MM.1S (cell line): ENCODE measurements at places on chromosomes 3 and 15.

DNA sequence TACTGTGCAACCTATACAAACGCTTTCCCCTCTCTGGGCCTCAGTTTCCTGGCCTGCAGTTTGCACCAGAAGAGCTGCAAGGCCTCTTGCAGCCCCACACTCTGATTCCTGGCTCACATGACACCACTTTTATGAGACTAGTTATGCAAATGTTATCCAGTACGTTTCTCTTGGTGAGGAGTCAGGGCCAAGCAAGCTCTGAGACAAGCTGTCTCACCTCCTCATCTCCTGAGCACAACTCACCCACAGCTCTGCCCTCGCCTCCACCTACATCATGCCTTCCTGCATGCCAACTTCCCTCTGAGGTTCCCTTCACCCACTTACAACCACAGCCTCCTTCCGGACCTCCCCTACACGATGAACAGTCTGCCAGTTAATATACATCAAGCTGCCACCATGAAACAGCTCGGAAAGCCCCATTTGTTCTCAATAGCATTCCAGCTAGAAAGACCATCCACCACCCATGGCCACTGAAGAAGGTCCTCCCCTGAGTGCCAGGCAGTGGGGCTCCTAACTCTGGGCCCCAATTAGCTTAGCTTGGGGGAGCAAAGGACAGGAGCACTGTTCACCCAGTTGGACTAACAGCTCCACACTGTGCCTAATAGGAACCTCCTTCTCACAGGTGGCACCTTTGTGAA lies 25.0 kb downstream of the CRYGS start:
- no peak for DNase-seq

- DNase-seq: no peak
Observed at GRCh38 chr3:98726084-98726483, 37.1 kb upstream of the ST3GAL6 start.

DNA sequence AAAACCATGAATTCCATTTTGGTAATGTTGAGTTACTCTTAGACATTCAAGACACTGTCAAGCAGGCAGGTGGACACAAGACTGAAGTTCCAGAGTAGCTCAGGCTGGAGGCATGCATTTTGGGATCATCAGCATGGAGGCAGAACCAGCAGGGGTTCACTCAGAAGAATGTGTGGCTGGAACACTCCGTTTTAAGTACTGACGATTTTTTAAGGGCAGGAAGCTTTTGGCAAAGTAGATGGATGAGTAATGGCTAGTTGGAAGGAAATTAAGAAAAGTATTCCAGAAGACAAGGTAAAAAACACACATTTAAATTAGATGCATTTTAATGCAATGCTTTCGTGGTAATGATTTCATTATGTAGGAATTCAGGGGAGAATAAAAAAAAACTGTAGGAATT lies 420.4 kb downstream of the ROBO2 start:
- no peak for DNase-seq

DNA sequence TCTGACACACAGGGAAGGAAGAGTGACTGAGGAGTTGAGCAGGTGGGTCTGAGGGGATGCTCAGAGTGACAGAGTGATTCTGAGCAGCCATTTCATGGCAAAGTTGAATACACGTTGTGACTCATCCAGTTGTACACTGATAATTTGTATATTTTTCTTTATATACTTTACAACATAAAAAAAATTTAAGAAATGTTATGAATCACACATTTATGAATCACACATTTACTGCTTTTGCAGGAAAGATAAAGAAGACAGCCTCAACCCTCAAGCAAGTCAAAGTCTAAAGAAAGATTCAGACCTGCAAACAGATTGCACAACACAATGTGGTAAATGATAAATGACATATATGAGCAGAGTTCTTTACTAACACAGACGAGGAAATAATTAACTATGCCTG lies 21.0 kb upstream of the CHMP2B start:
- no peak for DNase-seq

GRCh38 chr3:188712248-188712924 lies 459.4 kb upstream of the TPRG1 start:
- no peak for DNase-seq

- DNase-seq: no peak
Observed at GRCh38 chr3:31765871-31766270, 215.2 kb downstream of the OSBPL10 start.

DNA sequence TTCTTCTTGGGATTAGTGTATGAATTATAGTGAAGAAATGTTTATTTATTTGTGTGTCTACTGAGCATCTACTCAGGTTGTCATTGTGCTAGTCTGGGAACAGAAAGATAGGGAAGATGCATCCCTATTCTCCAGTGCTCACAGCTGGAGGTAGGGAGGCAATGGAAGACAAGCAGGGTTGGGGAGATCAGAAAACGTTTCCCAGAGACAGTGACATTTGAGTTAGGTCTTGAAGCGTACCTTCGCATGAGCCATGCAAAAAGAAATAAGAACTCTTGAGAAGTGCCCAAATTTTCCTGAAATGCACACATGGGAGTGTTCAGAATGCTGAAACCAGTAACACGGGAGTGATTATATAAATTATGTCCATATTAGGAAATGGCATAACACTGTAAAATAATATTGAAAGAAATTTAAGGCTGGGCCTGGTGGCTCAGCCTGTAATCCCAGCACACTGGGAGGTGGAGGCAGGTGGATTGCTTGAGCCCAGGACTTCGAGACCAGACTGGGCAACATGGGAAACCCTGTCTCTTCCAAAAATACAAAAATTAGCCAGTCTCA lies 5.3 kb upstream of the CEMIP start:
- DNase-seq: no peak

DNA sequence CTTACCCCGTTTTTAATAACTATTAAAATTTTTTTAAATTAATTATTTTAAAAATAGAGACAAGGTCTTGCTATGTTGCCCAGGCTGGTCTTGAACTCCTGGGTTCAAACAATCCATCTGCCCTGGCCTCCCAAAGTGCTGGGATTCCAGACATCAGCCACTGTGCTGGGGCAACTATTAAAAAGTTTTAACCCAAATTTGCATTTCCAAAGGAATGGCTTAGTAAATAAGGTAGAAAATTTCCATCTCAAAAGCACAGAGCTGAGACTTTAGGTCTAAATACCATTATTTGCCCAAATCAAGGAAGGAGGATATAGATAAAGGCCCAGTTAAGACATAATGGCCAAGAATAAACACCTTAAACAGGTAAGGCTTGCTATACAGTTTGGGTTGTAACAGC lies 56.4 kb downstream of the MINDY4B start:
- DNase-seq: no peak

GRCh38 chr3:170529346-170529745 lies 56.5 kb downstream of the SLC7A14 start:
- DNase-seq: no peak

GRCh38 chr15:83514584-83514983 lies 67.4 kb downstream of the SH3GL3 start:
- no peak for DNase-seq

DNA sequence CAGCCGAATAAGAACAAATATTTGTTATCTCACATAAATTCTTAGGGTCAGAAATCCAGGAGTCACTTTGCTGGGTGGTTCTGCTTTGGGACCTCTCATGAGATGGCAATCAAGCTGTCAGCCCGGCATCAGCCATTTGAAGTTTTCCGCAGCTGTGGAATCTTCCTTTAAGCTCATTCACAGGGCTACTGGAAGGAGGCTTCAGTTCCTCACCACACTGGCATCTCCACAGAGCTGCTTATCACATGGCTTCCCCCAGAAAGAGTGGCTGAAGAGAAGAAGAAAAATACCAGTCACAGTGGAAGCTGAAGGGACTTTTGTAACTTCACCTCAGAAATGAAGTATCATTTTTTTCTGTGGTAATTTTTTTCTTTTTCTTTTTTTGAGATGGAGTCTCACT lies 267.7 kb downstream of the CHL1 start:
- no peak for DNase-seq

DNA sequence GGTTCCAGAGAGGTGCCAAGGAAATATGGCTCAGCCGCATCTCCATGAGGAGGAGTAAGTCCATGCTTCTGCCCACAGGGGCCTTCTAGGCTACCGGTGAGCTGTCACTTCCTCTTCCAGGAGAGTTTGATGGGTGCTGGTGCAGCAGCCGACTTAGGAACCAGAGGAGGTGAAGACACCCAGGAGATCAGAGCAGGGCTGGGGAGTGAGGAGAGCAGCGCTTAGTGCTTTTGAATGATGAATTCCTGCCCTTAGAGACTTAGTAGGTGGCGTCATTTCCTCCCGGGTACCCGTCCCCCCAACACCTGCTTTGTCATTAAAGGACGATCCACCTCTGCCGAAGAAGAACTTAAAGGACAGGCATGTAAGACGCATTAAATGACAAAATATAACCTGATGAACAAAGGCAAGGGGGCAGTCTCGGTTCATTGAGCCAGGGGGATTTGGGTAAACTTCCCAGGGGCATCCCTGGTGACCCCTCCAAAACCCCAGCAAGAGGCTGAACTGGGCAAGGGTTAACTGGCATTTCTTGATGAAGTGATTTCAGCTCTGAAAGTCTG lies 67.6 kb downstream of the HES1 start:
- DNase-seq: peak; percentile 75

GRCh38 chr15:44535092-44535491 lies 1.9 kb upstream of the EIF3J start:
- no peak for DNase-seq

DNA sequence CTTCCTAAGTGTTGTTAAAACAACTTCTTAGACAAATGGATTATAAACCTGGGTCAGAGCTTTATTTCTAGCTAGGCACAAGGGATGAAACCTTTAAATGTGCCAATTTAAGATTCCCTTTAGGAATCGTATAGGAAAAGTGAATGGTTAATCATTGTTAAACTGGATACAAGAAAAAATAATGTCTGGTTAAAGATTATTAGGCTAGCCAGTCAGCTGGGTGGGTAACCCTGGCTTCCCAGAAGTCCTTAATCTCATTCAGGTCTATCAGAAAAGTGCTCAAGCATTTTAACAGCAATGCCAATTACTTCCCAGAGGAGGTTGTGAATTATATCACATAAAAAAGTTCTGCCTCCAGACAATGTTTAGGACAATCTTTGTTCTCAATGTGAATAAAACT lies 37.6 kb downstream of the NANOGP8 start:
- DNase-seq: no peak

GRCh38 chr3:188232656-188233055 lies 78.7 kb downstream of the LPP start:
- DNase-seq: no peak

- DNase-seq: no peak
Observed at GRCh38 chr15:39184701-39185390, 396.0 kb upstream of the THBS1 start.

DNA sequence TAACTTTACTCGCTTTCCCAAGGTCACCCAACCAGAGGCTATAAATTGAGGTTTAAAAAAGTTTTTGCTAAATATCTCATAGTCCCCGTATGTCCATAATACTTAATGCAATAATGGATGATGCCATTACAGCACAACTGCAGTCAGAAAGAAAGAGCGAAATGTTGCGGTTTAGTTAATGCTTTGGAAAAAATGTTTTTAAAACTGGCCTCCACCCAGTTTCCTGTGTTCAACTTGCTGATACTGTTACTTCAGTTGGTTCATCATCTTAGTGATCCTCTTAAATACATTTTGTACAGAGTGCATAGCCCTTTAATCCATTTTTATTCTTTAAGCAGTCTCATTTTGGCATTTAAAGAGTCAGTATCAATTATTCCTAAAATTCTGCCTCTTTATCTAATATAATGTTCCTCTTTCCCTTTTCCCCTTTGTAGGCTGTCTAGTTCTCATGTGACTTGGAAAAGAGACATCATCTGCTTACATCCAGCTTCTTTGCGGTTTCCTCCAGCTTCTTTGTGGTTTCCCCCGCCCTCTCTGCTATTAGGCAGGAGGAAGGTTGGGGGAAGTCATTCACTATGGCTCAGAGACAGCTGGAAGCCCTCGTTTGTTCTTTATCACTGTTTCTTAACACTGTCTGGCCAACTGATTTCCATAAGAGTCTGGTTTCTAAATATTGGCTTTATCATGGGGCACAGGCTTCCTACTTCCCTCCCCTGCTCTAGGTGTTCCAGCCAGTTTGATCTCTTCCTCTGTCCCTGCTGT lies 154.3 kb downstream of the GOLIM4 start:
- DNase-seq: no peak

DNA sequence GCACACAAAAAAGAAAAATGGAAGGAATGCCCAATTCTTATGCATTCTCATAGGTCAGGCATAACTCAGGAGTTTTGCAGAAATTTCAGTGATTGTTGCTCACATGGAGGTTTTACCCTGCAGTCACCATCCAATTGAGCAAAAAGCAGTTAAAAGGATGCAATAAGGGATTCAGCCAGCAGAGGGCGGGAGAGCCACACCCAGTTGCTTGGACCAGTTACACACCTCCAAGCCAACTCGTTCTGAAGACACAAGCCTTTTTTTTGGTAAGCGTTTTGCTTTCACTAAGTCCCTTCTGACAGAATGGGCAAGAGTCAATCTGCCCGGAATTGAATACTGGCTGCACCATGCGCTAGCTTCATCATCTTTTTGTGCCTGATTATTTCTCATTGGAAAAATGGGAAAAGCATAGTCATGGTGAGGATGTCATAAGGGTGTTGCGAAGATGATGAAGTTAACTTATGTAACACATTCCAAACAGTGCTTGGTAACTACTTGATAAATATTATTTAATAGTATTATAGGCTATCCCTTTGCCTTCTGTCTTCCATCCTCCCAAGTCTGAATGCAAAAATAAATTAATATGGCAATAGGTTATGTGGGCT lies 154.4 kb upstream of the SGO1 start:
- DNase-seq: peak; percentile 73

- DNase-seq: no peak
Observed at GRCh38 chr3:171933441-171933840, 90.3 kb downstream of the TMEM212 start.

GRCh38 chr15:101275018-101275417 lies 2.3 kb downstream of the SELENOS start:
- DNase-seq: peak; percentile 83

- DNase-seq: no peak
Observed at GRCh38 chr3:11195721-11196332, 41.5 kb downstream of the HRH1 start.

- no peak for DNase-seq
Observed at GRCh38 chr3:70471464-70472342, 159.3 kb upstream of the MDFIC2 start.

DNA sequence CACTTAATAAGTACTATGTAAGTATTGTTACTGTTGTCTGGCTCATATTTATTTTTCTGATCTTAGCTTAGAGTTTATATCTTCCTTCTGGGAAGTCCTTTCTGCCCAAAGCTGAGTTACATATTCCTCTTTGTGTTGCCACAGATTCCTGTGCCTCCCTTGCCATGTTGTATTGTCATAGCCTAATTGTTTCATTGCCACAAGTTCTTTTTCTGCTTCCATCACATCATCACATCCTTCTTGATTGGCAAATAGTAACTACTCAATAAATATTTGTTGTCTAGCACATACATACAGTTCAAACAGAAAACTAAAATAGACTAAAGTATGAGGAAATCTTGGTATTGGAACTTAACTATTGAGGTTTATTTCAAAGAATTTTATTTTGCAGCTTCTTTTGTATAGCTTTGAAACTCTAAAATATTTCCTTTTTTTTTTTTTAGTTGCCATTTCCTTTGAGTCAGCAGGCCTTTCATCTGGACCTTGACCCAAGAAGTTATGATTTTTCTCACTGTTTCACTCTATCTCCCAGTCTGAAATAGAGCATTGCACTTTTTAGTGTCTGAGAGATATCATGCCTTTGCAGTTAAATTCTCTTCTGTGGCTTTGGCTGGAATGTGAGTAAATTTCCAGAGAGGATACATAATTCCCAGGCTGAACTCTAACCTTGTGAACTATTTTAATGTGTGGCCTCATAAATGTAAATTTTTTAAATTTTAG lies 98.2 kb downstream of the ZNF609 start:
- DNase-seq: no peak

- no peak for DNase-seq
Observed at GRCh38 chr3:124793054-124793739, 62.9 kb downstream of the UMPS start.

- DNase-seq: no peak
Observed at GRCh38 chr3:128193168-128193567, 39.9 kb downstream of the EEFSEC start.
